CD4-positive, alpha-beta T cell treated with Interleukin-4 for 1 hour (primary cell): ENCODE measurements at places on chromosomes 3 and 15.

- no peak for DNase-seq
Measured at GRCh38 chr15:29093065-29093435, 176.6 kb downstream of the NSMCE3 start.

DNA sequence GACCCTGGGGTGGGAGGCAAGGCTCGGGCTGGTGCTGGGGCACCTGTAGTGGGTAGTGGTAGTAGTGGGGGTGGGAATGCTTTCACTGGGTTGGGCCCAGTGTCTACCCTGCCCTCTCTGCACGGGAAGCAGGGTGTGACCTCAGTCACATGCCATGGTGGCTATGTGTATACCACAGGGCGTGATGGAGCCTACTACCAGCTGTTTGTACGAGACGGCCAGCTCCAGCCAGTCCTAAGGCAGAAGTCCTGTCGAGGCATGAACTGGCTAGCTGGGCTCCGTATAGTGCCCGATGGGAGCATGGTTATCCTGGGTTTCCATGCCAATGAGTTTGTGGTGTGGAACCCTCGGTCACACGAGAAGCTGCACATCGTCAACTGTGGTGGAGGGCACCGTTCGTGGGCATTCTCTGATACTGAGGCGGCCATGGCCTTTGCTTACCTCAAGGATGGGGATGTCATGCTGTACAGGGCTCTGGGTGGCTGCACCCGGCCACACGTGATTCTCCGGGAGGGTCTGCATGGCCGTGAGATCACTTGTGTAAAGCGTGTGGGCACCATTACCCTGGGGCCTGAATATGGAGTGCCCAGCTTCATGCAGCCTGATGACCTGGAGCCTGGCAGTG is 5.2 kb downstream of the DALRD3 start:
- DNase-seq = no peak

GRCh38 chr15:41511331-41511898 is 2.2 kb downstream of the LTK start:
- DNase-seq = no peak

- DNase-seq = no peak
Measured at GRCh38 chr15:63703641-63704240, 106.6 kb downstream of the FBXL22 start.

DNA sequence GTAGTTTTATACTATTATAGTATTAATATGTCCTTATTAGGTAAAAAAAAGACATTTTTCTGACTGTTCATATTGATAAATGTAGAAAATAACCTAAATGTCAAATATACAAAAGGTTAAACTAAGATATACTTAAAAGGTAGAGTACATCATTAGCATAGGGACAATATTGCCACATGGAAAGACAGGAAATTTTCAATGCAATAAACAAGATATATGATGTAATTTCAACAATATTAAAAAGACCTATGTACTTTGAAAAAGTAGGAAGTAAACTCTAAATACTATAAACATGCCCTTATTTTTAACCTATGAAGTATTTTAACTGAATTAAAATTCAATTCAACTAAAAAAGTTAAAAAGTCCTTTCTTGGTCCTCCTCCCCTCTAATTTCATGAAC is 1.9 kb downstream of the SPG11 start:
- DNase-seq = no peak

DNA sequence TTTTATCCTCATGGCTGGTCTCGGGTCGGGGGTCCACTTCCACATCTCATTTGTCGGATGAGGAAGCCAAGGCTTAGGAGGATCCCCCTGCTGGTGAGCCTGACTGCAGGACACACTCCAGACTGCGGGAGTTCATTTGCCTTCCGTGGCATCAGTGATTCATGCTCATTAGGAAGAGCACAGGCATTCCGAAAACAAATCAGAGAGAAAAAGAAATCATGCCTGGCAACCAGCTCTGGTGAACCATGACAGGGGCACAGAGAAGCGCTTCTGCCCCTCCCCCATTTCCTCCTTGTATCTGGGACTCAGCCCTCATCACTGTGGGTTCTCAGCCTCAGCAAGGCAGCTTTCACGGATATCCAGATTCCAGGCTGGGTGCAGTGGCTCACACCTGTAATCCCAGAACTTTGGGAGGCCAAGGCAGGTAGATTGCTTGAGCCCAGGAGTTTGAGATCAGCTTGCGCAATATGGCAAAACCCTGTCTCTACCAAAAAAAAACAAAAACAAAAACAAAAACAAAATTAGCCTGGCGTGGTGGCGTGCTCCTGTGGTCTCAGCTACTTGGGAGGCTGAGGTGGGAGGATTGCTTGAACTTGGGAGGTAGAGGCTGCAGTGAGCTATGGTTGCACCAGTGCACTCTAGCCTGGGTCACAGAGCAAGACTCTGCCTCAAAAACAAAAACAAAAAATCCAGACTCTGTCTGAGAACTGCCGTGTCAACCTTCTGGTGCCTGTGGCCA is 28.4 kb downstream of the IRAK2 start:
- peak; percentile 78 for DNase-seq

DNA sequence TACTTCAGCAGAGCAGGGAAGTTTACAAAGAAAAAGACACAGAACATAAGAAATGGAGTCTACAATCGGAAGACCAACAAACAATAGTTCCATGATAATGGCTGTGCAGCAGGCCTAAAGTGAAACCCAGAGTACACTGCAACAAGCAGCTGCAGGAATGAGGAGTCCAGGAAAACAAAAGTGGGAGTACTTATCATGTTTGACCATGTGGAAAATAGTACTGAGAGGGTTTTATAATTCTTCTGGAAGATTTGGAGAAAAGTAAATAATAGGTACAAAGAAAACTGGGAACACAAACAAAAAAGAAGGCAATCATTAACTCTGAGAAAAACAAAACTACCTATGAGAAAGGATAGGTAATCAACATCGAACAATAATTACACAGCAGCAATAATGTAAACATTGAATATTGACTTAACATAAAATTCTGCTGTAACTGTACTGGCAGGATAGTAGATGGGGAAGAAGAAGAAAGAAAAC is 87.5 kb downstream of the NEK10 start:
- no peak for DNase-seq
